ENCODE measurements at places on chromosomes 1 and 21.

DNA sequence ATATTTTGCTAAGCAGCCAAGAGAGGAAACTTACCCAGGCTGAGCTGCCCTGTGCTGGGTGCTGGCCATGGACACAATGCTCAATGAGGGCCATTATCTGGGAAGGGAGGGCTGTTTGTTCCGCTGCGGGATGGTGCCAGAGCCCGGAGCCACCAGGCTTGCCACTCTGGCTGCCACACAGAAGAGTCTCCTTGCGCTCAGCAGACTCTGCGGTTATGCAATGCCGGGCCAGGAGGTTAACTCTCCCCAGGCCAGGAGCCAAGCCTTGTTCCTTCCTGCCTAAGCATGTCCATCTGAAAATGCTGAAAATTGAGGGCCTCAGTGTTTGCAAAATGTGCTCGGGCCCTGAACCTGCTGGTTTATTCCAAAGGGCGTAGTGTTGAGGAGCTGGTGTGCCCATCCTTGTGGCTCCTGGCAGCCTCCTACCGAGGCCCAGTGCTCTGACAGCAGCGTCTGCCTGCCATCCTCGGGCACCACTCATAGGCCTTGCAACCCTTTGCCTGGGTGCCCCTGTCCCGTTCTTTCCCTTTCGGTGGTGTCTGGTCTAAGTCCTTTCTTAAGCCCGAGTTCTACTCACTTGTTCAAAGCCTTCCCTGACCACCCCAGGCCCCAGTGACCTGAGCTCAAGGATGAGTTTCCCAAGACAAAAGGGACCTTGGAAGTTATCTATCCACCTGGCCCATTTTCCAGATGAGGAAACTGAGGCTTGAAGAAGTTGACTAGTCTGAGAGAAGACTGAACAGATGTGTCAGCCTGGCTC lies 133.8 kb upstream of the EDN2 start:
- DNase-seq, result no peak

DNA sequence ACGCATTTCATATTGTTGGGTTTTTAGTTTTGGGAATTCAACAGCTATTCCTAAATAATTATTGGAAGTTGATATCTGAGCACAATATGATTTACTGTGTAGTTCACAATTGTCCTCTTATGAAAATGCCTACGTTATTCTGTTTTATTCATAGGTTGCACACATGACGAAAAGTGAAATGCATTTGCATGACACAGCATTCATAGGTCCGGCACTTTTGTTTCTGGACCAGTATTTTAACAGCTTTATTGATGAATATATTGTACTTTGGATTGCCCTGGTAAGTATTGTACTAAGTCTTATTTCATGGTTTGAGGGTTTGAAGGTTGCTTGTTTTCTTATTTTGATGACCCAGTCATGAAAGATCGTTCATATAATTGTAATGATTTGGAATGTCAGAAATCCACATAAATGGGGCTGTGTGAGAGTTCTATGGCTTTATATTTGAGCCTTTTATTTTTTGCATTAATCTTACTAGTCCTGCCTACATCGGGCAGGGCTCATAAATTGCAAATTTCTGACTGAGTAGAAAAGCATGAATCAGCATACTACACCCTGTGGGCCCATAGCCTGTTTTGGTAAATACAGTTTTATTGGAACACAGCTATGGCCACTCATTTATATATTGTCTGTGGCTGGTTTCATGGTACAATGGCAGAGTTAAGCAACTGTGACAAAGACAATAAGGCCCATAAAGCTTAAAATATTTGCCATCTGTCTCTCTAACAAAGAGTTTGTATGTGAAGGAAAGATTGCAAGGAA lies 17.0 kb downstream of the DENND2D start:
- DNase-seq, result no peak

GRCh38 chr1:224541072-224541790 lies 74.9 kb upstream of the CNIH3 start:
- DNase-seq, result no peak

GRCh38 chr1:116373431-116374352 lies 648 bp downstream of the ATP1A1 start:
- DNase-seq, result no peak

DNA sequence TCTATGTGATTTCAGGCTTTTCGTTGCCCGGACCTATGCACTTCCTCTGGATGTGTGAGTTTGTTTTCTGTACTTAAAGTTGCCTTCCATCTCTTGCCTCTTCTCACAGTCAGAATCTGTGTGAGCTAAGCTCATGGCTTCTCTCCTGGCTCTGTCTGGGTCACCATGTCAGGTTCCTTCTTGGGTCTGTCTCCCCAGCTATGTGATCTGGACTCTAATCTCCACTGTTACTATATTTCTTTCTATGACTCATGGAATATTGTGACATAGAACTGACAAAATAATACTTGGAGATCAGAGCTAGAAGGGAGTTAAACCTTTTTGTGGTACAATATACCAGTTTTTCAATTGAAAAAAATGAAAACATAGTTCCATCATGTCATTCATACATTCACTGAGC lies 172.7 kb upstream of the FGGY start:
- DNase-seq, result no peak

DNA sequence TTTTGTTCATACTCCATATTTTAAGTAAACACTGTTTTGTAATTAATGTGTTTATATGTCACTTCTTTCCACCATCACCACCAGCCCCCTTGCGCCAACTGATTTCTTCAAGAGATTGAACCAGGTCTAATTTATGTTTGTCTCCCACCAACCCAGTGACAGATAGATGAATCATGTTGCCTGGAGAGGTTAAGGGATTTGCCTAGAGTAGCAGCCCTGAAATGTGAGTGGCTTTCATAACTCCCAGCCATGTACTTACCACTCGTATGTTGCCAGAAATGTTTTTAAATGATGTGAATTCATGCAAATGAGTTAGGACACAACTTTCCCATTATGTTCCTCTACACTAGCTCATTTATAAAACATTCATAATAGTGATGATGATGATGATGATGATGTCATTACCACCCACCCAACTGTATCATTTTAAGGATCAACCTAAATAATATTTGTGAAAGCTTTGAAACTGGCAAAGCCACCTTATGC lies 86.9 kb downstream of the LRRC8D start:
- DNase-seq, result no peak

Measured in GM04503 (cell line).